GM23338 (cell line): ENCODE measurements at places on chromosomes 3 and 15. TPM values are rescaled to one million over a fixed set of nuclear protein-coding genes. Genes with fewer than 3 reads are reported as not detected.

Gene DUOXA2
- not detected in 2 replicates for polyA plus RNA-seq

Gene TGM4
- polyA plus RNA-seq, result not detected in 2 replicates

Gene GOLGA6B
- 0.65 TPM in 1 of 2 replicates, not detected in the other for polyA plus RNA-seq

Gene AGBL1
- not detected in 2 replicates for polyA plus RNA-seq

Gene C3orf33
- 4.7 and 5.3 TPM in 2 replicates for polyA plus RNA-seq

Gene DOCK3
- polyA plus RNA-seq, result 2.2 and 2.4 TPM in 2 replicates

Gene CORO2B
- polyA plus RNA-seq, result 1.4 and 1.6 TPM in 2 replicates
